Non-pigmented ciliary epithelial cell (primary cell): ENCODE measurements at places on chromosomes 2 and 18.

DNA sequence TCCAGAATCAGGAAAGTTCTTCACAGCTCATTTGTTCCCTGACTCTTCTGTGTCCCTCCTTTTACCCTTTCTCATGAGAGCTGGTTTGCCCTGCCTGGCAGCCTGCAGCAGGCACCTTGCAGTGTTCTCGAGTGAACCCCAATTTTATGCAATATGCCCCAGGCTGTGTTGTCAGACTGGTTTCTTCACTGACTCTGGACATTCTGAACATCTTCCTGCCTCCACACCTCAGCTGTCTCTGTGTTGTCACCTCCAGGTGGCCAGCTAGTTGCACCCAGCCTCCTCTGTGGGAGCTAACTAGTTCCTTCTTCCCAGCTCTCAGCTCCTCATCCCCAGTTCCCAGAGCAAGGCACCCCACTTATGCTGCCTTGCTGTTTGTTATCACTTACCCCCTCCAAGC lies 5.5 kb downstream of the SETBP1 start:
- no peak for DNase-seq

DNA sequence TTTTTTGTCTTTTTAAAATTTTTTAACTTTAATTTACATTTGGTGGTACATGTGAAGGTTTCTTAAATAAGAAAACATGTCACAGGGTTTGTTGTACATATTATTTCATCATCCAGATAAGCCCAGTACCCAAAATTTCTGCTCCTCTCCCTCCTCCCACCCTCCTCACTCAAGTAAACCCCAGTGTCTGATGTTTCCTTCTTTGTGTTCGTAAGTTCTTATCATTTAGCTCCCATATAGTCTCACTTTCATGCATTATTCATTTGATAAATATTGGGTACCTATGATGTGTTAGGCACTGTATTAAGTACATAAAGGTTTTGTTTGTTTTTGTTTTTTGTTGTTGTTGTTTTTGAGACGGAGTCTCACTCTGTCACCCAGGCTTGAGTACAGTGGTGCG lies 5.7 kb upstream of the TGIF1 start:
- no peak for DNase-seq

- no peak for DNase-seq
Observed at GRCh38 chr2:138279871-138280270, 221.7 kb upstream of the SPOPL start.

DNA sequence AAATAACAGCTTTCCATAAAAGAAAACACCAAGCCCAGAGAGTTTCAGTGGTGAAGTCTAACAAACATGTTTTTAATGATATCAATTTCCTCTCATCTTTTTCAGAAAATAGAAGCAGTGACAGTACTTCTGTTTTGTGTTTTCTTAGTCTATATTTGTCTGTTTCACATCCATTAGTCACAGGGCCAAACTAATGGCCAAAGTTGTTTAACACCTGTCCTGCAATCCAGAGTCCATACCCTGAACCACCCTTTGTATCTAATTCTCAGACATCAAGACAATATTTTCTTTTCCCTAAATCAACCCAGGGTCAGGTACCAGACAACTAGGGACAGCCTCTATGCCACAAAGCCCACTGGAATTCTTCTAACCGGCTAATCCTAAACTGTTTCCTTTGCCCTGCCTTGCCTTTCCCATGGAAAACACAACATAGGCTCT lies 25.9 kb downstream of the TMSB10 start:
- DNase-seq, result no peak

GRCh38 chr2:241854342-241855244 lies 4.1 kb downstream of the PDCD1 start:
- DNase-seq, result no peak

DNA sequence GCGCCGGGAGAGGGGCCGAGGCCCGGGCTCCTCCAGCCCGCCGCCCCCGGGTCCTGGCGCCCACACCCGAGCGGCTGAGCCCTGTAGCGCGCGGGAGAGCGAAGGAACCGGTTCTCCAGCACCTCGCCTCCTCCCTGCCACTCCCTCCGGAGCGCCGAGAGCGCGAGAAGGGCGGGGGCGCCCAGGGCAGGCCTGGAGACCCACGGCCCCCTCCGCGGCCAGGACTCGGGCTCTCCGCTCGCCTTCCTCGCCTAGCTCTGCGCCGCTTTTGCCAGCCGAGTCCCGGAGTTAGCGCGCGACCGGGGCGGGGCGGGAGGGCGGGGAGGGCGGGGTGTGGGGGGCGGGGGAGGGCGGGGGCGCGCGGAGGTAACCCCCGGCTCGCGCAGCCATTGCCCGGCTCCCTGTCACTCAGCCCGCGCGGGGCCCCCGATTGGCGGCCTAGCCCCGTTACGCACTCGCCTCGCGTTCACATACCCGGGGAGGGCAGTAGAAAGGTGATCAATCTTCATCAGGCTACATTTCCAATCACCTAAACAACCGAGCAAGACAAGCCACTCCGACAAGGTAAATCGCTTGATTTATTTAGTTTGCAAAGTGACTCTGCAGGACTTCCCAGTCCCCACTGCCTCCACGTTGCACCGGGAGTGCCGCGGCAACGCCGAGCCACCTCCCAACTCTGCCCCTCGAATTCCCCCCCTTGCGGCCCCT lies at the start of gene OTX1:
TSS of gene OTX1 (plus strand) at position 497 of the 708 bp plus-strand sequence. CDS start 2,161 bp downstream, outside the sequence.
- DNase-seq, result no peak

- no peak for DNase-seq
Observed at GRCh38 chr2:236641051-236641726, 71.6 kb downstream of the ACKR3 start.

GRCh38 chr2:16334366-16334765 lies 331.3 kb downstream of the CYRIA start:
- no peak for DNase-seq

- no peak for DNase-seq
Observed at GRCh38 chr2:19346983-19347618, 11.3 kb downstream of the OSR1 start.

- DNase-seq, result no peak
Observed at GRCh38 chr18:58190842-58191530, 147.0 kb downstream of the NEDD4L start.

- no peak for DNase-seq
Observed at GRCh38 chr2:630451-631320, 46.5 kb downstream of the TMEM18 start.

- DNase-seq, result no peak
Observed at GRCh38 chr2:206736935-206737334, 18.7 kb upstream of the DYTN start.

GRCh38 chr2:104769096-104769495 lies 84.8 kb upstream of the POU3F3 start:
- DNase-seq, result peak; percentile 81

- DNase-seq, result no peak
Observed at GRCh38 chr2:147789720-147790119, 55.1 kb upstream of the ACVR2A start.

DNA sequence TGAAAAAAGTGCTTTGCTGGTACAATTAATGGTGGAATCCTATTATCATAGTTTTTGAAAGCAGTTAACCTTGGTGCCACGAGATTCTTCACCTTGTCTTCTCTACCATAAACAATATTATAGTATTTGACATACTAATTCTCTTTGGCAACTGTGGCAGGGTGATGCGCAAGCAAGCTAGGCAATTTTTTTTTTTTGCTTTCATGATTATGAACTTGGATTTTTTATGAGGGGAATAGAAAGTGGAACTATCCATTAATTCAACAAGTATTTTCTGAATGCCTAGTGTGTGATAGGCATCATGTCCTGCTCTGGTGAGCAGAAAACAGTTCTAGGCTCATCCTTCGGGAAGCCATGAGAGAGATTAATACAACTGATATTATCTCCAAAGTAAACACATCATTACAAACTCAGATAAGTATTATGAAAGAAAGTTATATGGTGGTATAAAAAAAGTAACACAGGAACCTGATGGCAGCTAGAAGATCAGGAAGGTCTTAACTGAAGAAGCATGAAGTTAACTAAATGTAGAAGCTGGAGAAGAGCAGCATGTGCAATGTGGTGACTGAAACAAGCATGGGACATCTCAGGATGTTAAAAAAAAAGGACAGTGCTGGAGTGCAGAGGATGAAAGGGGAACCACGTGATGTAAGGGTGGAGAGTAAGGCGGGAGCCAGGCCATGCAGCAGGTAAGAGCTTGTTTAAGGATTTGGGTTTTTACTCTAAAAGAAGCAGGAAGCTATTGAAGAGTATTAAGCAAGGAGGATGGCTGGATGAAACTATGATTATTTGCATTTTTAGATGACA lies 113.7 kb downstream of the ZEB2 start:
- DNase-seq, result no peak

DNA sequence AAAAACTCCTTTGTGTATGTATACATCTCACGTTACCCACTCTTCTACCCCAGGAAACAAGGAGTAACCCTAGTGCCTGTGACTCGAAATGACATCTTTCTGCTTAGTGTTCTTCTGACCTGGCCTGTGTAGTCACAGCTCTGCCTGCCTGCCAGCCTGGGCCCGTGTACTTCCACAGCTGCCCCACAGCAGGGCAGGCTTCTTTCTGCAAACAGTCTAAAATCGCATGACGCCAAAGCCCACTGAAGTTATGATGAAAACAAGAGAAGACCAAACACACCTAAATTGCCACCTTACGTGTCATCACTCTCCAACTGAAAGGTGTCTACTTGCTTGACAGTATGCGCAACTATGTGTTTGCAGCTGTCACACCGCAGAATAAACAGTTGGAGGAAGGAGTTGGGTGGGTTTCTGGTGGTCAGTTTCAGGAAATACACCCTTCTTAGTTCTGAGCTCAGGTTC lies 1.5 kb downstream of the GAREM1 start:
- DNase-seq, result no peak

- DNase-seq, result no peak
Observed at GRCh38 chr2:44187251-44187650, 18.6 kb downstream of the PPM1B start.

DNA sequence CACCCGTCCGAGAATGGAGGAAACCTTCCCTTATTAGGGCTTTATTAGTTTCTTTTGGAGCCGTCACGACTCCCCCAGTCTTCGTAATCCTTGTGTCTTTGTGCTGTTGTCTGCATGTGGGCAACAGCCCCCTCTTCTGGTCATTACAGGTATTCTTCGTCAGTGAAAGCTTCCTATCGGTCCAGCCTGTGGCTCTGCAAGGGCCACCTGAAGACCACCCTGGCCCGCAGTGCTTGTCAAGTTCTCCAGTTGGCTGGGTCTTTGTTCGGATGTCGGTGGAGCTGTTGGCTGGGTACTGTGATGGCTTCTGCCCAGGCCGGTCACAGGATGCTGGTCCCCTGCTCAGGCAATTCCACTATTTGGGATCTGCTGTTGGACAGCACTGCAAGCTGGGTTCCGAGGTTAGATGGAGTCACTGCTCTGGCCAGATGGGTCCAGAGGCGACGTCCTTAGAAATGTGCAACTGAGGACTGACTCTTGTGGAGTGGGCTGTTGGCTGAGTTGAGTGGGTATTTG lies 19.2 kb downstream of the E2F6 start:
- peak; percentile 18 for DNase-seq

DNA sequence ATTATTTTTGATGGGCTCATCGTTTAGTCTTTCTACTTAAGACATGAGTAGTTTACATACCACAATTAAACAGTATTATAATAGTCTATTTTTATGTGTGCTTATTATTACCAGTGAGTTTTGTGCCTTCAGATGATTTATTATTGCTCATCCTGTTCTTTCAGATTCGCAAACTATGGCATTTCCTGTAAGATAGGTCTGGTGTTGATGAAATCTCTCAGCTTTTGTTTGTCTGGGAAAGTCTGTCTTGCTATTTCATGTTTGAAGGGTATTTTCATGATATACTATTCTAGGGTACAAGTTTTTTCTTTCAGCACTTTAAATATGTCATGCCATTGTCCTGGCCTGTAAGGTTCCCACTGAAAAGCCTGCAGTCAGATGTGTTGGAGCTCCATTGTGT lies 101.3 kb downstream of the DNAH7 start:
- no peak for DNase-seq

- no peak for DNase-seq
Observed at GRCh38 chr18:40049716-40050115, 1905.3 kb upstream of the PIK3C3 start.

DNA sequence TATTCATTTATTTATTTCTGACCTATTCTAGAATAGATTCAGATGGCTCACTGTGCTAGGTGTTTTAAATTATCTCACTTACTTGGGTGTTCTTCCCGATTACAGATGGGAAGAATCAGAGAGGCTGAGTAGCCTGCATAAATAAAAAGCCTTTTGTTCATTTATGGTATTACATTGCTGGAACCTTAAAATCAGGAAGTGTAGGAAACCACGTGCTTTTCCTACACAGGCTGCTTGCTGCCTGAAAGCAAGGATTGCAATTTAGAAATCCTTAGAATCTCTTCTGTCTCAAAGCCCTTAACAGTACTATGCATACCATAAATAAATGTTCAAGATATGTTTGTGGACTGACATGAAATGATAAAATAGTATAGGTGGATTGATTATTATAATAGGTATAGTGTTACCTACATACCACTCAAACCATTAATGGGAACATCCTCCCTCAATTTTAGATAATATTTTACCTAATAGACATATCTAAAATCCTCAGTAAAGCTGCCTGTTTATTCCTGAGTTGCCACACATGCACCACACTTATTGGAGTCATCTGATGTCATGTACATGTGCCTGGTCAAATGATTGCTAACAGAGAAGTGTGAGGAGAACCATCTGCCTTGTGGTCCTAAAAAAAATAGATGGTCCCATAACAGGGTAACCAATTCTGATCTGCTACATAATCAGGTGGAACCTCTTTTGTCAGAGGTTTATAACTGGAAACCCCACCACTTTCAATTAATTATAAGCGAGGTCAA lies 73.5 kb upstream of the C2orf15 start:
- no peak for DNase-seq
